ENCODE measurements at places on chromosomes 1 and 21.

- DNase-seq, result no peak
Observed at GRCh38 chr1:66262208-66262963, 271.6 kb upstream of the SGIP1 start.

- no peak for DNase-seq
Observed at GRCh38 chr1:73673971-73674370, 524.0 kb downstream of the LRRIQ3 start.

DNA sequence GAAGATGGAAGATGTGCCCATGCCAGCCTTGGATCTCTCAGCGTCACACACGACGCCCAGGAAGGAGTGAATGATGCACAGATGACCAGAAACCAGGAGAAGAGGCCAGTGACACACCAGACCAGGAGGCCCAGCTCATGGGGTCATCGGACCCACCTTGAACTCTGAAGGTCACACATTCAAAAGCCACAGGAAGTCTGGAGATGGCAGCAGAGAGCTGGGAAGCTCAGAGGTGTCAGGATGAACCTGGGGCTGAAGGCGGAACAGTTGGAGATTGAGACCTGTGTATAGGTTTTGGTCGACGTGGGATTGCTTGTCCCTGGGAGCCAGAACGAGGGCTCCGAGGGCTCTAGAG, 43.6 kb downstream of the SLC19A1 start:
- DNase-seq, result no peak

DNA sequence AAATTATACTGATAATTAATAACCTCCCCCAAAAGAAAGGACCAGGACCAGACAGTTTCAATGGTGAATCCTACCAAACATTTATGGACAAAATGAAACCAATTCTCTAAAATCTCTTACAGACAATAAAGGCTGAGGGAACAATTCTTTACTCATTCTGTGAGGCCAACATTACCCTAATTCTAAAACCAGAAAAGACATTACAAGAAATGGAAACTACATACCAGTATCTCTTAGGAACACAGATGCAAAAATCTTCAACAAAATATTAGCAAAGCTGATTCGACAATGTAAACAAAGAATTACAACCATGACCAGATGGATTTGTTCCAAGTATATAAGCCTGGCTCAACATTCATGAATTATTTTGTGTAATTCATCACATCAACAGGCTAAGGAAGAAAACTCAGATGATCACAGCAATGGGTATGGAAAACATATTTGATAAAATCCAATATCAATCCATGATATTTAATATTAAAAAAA, 8.6 kb downstream of the TMED5 start:
- DNase-seq, result no peak

GRCh38 chr1:114986286-114986685, 43.3 kb upstream of the TSHB start:
- no peak for DNase-seq

DNA sequence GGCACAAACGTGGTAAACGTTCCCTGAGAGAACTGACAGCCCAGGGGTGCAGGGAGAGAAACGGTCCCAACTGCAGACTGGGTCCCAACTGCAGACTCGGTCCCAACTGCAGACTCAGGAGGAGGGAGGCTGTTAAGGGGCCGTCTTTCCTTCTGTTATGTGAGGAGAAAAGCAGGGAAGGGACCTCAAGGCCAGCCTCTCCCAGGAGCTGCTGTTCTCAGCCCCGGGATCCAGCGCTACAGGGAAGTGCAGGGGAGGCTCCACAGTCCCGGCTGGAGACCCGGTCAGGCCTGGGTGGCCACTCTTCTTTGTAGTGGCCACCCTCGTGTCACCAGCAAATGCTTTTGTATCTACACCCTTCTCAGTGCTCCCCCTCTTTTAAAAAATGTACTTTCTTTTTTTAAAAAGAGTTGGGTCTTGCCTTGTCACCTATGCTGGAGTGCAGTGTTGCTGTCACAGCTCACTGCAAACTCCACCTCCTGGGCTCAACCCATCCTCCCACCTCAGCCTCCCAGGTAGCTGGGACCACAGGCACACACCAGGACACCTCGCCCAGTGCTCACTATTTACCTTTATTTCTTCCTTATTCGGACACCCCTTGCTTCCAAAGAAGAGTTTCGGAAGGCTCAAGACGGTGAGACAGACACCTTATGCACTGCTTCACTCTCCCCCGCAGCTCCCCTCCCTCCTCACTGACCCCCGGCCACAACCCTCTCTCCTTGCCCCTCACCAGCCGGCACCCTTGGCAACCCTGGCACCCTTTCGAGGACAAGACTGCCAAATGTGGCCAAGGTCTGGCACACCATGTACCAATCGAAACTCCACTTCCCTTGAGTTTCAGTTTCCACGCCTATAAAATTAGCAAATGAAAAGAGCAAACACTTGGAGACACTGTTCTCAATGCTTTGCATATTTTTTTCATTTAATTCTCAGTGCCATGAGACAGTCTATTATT, 21.8 kb downstream of the CAPN2 start:
- no peak for DNase-seq

DNA sequence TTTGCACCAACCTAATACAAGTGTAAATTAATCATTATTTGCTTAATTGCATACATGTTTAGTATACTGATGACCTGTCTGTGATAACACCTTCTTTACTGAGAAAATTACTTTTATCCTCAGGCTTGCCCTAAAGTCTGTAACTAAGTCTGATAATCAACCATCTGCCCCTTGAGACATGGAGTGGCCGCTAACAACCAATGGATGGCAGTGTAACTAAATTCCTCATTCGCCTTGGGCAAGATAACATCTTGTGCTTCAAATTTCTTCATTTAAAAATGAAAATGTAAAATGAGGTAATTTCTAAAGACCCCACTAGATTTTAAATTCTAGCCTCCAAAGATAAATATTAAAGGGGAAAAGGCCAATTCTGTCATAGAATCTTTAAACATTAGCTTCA, 85.1 kb downstream of the ENAH start:
- DNase-seq, result no peak

DNA sequence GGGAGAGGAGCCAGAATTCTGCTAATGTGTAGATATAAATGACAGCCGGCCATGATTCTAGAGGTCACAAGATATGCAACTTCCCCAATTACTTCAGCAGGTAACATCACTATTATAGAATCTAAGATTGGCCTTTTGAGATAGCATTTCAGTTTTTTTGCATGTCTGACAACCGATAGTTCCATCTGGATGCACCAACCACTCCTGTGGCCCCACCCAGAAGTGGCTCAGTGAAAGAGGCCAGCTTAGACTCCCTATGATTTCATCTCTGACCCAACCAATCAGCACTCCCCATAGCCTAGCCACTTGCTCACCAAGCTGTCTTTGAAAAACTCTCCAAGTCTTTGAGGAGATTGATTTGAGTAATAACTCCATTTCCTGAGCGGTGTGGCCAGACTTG, 30.3 kb upstream of the NUF2 start:
- no peak for DNase-seq

- DNase-seq, result no peak
Observed at GRCh38 chr1:179831852-179832699, 45.5 kb downstream of the TOR1AIP2 start.

GRCh38 chr1:17118268-17118667, 983 bp downstream of the PADI2 start:
- DNase-seq, result no peak

DNA sequence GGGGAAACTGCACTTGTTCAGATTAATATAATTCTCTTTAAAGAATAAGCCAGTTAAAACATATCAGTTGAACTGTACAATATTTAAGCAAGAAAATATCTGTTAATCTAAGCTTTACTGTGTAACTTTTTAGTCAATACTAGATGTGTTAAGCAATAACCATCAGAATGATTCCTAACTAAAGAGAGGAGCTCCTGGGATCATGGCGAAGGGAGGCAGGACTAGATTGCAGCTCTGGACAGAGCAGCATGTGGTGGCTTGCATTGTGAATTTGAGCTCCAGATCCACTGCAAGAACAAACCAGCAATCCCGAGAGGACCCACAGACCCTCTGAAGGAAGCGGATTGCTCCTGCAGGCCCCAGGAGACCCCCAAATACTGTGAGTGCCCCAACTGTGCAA, 21.9 kb downstream of the LYST start:
- no peak for DNase-seq

DNA sequence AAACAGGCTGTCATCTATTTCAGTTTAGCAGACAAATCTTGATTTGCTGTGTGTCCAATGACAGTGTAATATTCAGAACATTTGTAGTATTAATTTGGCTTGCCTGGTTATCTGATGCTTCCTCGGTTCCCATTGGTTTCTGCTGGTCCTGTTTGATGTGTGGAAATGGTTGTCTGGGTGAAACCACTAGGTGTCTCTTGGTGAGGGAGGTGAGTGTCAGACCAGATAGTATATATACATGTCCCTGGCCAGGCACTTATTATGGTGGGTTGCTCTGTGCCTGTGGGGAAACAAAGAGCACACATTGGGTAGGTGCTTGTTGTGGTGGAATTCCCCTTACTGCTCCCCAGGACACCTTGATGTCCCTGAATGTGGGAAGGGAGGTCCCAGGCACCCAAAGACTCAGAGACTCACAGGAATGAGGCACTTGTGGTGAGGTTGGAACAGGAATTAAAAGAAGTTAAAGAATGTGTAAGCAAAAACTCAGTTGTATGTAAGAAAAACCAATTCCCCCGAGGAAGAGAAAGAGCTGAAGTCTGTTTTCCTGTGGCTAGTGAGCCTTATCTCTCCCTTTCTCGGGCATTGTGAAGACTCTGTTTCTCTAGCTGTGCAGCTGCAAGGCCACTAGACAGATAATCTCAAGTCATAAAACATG, 1519.1 kb downstream of the BRINP3 start:
- DNase-seq, result no peak

DNA sequence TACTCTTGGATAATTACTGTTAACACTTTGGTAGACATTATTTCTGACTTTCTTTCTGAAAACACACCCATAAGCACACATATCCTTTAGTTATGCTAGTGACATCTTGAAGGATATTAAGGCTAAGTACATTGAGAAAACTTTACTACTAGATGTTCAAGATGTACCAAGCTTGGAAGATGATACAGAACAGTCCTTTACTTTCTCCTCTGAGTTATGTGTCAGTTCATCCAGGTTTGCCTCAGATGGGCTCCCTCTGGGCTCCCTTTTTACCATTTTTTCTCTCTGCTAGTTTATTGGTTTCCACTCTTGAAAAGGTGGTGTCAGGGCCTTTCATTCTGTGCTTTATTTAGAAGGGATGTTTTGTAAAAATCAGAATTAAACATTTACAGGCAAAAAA, 172.3 kb downstream of the S1PR1 start:
- DNase-seq, result no peak

- DNase-seq, result no peak
Observed at GRCh38 chr1:23403038-23403336, 21.6 kb downstream of the TCEA3 start.

- DNase-seq, result no peak
Observed at GRCh38 chr1:107058245-107059032, 2.0 kb downstream of the PRMT6 start.

DNA sequence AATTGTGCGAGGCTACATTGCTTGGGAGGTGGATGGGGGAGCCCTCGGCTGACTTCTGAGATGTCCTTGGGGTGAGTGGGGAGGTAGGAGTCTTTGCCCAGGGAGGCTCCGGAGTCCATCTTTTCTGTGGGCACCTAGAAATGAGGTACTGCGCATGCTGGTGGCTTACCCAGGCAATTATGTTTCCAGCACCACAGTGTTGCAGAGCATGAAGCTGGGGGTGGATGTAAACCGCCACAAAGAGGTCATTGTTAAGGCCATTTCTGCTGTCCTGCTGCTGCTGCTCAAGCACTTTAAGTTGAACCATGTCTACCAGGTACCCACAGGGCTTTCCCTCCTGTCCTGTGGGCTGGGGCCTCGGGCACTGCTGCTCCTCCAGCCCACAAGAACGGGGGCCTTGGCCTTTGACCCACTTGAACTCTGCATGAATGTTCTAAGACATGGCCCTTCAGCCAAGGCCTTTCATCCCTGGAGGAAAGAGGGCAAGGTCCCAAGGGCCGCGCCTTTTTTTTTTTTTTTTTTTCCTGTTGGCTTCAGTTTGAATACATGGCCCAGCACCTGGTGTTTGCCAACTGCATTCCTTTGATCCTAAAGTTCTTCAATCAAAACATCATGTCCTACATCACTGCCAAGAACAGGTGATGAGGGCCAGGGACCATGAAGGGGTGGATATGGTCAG, 14.6 kb downstream of the STRIP1 start:
- DNase-seq, result no peak

DNA sequence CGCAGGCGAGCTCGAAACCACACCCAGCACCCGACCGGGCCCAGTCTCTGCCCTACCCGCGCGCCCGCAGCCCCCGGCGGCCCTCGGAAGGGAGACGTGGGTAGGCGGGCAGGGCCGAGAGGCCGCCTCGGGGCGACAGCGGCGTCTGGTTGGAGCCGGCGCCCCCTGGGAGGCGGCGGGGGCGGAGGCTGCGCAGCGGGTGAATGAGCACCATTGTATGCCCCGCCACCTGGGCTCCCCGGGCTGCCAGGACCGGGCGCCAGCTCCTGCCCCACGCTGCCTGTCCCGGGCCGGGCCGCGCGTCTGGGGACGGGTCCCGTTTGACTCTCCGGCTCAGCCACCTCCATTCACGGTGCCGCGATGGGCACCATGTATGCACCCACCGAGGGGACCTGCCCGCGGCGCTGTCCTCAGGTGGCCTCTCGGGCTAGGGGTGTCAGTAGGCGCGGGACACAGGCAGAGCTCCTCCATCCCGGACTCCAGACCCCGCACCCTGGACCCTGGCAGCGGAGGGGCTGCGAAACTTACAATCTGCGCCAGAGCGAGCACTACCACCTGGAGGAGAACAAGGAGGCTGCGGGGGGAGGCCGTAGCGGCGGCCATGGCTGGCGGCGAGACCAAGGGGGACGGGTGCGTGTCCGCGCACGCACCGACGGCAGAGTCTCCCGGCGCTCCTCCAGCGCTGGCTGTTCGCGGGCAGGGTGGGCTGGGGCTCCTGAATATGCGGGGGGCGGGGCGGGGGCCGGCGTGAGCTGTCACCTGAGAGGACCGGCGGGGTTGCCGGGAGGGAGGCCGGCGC, at the start of gene COL9A2:
TSS of gene COL9A2 (minus strand) at position 692 of the 799 bp plus-strand sequence. CDS start at position 603, 89 bp downstream.
- no peak for DNase-seq

DNA sequence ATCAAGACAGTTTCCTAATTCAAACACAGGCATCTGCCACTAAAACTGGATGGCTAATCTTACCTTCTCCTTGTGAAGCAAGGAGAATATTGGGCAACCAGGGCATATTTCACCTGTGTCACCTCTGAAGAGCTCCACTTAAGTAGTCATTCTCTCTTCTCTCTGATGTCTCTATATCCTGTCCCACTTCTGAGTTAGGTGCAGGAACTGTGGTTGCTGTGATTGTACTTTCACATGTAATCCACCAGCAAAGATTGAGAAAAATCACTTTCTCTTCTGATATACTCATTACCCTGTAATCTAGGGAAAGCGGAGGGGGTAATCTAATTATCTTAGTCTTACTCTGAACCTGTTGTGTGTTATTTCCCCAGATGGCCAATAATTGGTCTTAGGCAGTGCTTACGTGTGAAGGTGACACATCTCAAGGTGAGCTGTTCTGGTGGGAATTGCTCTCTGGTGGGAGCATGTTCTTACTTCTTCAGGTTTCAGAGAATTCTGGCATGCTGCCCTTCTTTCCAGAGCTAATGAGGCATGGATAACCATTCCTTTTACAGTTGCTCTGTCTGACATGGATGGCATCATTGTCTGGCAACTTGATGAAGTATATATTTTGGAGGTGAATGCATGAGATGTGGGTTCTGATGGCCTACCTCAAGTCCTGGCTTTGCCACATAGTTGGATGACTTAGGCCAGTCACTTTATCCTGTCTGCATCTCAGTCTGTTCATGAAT, 12.0 kb downstream of the XCL2 start:
- DNase-seq, result no peak

- DNase-seq, result no peak
Observed at GRCh38 chr21:35352066-35352770, 303.1 kb upstream of the RUNX1 start.
